Neural crest cell (in vitro differentiated cells): ENCODE measurements at places on chromosomes 7 and 10.

GRCh38 chr10:70588255-70588654 lies 14.3 kb downstream of the PRF1 start:
- no peak for DNase-seq

DNA sequence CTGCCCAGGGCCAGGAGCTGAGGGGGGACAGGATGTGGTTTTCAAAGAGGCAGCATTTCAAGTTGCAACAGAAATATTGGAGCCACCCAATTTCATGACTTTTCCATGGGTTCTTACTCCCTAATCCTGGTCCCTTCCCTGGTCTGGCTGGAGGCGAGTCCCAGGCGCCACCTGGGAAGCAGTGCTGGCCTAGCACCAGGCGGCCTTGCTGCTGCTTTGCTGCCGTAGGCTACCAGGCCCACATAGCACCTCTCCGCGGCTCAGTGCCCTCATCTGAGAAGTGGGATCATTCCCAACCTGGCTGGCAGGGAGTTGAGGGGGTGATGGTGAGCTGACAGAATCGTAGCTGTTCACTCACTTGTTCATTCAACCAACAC lies 33.7 kb downstream of the ZMIZ1 start:
- no peak for DNase-seq

DNA sequence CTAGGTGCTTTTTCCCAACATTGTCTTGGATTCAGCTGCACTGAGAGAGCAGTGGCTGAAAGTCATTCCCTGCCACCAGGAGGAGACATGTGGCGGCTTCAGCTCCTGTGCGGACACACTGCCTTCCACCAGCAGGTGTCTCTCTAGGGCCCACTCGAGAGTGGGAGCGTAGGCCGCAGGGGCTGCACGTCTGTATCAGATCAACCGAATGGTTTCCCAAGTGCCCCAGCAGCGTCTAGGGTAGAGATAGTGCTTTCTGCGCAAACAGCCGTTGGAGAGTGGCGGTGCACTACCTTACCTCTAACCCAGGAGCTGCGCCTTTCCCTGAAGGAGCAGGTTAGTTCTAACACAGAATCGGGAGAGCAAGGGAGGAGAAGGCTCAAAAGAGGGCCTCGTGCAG lies 31.7 kb downstream of the PAPOLB start:
- peak; percentile 74 for DNase-seq

DNA sequence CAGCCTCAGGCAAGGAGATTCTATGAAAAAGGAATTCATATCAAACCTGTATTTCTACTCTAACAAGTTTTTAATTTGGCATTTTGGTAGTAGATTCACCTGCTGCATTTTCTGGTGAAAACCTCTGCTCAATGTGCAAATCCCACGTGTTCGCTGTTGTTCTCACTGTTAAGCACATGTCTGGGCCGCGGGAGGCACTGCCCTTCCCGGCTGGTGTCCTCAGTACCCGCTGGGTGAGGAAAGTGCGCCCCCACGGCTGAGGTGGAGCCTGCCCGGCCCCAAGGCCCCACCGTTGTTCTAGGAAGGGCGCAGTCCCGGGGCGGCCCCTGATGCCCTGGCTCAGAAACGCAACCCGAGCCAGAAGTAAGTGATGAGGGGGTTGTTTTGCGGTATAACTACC lies 193.4 kb upstream of the VWC2 start:
- no peak for DNase-seq

GRCh38 chr7:44229546-44230105 lies 28.8 kb downstream of the YKT6 start:
- DNase-seq = no peak

- DNase-seq = no peak
These were observed 154.1 kb downstream of the KIAA1217 start for GRCh38 chr10:24363070-24363469.

GRCh38 chr10:93461109-93461806 lies 20.9 kb downstream of the MYOF start:
- DNase-seq = no peak

- no peak for DNase-seq
These were observed 17.5 kb downstream of the VPS50 start for GRCh38 chr7:93249491-93250148.

DNA sequence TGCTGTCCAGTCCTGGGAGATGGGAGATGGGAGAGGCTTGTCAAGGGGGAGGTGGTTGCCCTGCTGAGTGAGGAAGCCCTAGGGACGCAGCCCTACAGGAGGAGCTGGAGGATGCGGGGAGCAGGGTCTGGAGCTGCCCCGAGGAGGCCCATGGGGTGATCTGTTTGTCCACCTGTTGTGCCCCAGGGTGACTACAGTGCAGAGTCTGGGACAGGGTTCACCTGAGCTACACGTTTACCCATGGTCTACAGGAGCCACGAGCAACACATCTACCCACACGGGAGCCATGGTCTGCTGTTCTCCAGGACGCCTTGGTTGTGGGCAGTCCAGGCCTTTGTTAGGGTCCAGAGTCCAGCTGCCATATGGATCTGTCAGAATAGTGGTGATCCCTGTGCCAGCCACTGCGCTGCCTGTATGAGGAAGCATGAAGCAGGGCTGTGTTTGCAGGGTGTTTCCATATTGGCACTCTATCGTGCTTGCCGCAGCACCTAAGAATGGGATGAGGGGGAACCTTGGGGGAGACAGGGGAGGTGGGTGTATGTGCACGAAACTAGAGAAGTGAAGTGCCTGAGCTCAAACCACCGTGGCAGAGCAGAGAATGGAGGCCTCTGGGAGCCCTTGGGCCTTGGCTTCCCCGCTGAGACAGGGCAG lies 23.7 kb downstream of the ZNF775 start:
- no peak for DNase-seq

GRCh38 chr10:86233131-86233530 lies 133.5 kb downstream of the GRID1 start:
- no peak for DNase-seq

GRCh38 chr7:6618621-6619020 lies 3.2 kb downstream of the ZNF853 start:
- no peak for DNase-seq

- DNase-seq = no peak
These were observed 28.1 kb downstream of the UBN2 start for GRCh38 chr7:139259142-139259541.

GRCh38 chr7:14833707-14834106 lies 68.8 kb downstream of the DGKB start:
- no peak for DNase-seq

- no peak for DNase-seq
These were observed 120.5 kb downstream of the CTNNA3 start for GRCh38 chr10:67575532-67575931.

DNA sequence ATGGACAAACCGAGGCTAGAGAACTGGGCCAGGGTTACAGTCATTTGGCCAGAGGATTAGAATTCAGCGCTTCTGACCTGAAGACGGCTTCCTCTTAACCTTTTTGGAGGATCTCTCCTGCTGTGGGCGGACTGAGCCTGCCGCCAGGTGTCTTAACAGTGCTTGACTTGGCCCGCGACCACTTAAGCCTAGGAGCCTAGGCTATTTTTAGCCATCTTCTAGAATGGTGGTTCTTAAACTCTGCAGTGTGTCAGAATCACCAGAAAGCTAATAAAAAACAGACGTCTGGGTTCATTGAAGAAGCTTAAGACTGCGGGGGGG lies 722 bp downstream of the MDH2 start:
- no peak for DNase-seq

DNA sequence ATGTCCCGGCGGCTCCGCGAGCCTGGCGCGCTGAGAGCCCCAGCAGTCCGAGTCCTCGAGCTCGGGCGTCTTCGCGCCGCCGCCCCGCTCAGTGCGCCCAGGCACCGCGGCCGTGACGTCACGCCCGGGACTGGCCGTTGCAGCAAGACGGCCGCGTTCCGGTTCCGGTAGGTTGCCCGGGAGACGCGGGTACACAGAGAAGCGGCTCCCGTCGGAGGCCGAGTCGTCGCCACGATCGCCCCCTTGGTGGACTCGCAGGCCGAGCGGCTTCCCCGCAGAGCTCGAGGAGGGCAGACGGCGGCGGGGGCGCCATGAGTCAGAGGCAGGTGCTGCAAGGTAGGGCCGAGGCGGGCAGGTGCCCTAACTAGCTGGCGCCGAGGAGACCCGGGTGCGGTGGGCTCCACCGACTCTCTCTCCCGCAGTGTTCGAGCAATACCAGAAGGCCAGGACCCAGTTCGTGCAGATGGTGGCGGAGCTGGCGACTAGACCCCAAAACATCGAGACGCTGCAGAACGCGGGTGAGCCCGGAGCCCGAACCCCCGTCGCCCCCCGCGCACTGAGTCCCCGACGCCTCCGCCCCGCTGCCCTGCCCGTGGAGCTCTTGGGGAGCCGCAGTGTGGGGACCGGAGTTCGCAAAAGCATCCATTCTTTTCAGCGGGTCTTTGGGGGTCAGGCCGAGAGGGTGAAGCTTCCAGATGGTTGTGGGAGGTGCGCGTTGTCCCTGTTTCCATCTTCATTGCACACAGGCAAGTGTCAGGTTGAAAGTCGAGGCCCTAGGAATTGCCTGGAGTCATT lies at the start of gene SPAG6:
Gene SPAG6, plus strand, starts transcription at position 196 of the 795 bp plus-strand sequence. Its CDS starts 116 bp downstream, at position 312.
- DNase-seq = no peak
